Stimulated activated CD8-positive, alpha-beta memory T cell treated with anti-CD3 and anti-CD28 coated beads, Interleukin-2, amount 100 ng/mL, for 48 hours (primary cell): ENCODE measurements at places on chromosomes 7 and 10.

- no peak for DNase-seq
These were observed 226.5 kb upstream of the HPS1 start for GRCh38 chr10:98673171-98673782.

- DNase-seq: no peak
These were observed 4.0 kb downstream of the SCD start for GRCh38 chr10:100350914-100351485.

- DNase-seq: no peak
These were observed 17.8 kb upstream of the LCOR start for GRCh38 chr10:96814264-96814663.

DNA sequence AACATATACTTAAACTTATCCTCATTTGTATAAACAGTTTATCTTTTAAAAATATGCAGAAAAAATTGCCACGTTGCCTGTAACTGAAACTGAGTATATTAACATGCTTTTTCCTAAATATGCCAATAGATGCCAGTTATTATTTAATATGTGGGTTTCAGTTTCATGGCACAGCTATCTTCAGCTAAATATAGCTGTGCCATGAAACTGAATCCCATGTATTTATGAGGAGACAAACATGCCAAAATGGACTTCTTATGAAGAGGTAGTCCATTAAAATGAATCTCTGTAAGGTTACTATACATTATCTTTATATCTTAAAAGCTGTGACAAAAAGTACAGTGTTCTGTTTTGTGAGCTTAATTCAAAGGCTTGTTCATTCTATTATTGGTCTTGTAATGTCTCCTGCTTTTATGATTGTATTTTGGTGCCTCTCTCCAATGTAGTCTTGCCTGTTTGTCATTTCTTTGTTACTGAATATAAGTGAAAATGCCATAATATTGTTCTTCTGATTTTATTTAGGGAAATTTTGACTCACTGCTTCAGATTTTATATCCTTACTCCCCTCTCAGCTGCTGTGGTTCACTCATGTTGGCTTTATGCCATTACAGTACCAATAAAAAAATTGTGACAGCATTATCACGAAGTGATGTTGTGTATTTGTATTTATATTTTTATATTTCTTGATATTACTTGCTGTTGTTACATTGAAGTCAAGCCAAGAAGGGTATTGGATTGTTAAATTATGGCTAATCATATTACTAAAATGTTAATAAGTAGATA is 34.3 kb upstream of the CACNA2D1 start:
- DNase-seq: no peak

- DNase-seq: no peak
These were observed 38.4 kb downstream of the ANK3 start for GRCh38 chr10:60351191-60351853.

DNA sequence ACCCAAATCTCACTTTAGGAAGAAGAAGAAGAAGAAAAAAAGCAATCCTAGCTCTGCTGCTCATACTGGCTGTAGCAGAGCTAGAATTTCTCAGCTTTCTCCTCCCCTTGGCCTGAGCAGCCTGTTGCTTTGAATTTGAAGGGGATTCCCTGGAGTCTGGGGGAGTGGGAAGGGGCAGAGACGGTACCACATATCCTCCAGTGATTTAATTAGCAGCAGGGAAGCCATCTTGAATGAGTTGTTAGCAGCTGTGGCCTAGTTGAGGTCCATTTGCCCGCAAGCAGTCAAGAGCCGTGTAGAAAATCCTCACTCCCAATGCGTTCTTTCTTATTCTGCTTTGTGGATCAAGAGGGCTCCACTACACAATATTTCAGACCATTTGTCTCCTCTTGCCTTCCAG is 16.5 kb downstream of the PDE6C start:
- DNase-seq: no peak

DNA sequence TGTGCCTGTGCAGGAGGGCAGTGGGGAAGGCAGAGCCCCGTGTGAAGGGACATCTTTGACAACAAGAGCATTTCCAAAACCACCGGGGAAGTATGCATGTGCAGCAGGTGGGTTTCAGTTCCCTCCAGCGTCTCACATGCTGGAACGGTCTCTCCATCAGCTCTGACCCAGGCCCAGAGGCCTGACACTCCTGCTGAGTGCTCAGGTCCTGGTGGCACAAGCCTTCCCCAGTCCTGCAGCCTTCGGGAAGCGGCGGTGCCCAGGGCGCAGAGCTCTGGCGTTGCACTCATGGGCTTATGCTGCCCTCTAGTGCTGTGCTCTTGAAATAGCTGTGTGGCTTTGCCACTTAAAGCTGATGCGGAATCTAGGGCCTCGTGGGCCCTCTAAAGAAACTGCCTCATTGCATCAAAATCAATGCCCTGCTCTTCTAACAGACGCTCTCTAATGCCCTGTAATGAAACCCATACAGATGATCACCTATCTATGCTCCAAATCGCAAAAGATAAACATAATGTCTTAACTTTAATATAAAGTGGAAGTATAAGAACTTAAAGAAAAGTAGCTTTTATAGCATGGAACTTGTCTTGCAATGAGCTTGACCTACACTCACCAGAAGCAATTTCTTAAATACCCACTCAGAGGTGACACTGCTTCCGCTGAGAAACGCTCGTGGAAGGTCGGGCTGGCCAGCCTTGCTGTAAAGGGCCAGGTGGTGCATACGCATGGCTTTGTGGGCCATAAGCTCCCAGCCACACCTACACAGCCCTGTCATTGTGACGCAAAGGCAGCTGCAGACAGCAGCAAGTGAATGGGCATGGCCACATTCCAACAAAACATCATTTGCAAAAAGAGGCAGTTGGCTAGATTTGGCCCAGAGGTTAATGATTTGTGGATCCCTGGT is 38.6 kb downstream of the CLRN3 start:
- peak; percentile 16 for DNase-seq

GRCh38 chr10:6279540-6280267 is 77.0 kb downstream of the PFKFB3 start:
- no peak for DNase-seq

- DNase-seq: peak; percentile 52
These were observed 11.6 kb downstream of the HBP1 start for GRCh38 chr7:107180378-107180777.
